ENCODE measurements at places on chromosomes 12 and 14. TPM values are rescaled to one million over a fixed set of nuclear protein-coding genes. Genes with fewer than 3 reads are reported as not detected.

DNA sequence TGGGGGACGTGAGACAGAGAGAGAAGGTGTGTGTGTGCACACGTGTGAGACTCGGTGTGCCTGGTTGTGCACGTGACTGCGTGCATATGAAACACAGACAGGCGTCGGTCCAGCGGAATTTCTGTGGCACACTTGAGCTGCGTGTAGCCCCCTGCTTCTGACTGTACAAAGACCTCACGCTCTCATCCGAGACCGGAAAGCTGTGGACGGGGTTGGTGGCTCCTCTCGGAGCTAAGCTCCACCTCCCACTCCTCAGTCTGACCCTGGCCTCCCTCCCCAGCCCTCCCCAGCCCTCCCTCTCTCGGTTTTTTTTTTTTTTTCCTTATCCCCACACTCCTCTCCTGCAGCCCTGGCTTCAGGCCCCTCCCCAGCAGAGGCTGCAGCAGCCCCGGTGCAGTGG, 8.3 kb upstream of the C14orf180 start:
- no peaks in the 10 kb centered on the region for H3K4me1 ChIP-seq
- H3K27me3 ChIP-seq = no peaks in the 10 kb centered on the region

DNA sequence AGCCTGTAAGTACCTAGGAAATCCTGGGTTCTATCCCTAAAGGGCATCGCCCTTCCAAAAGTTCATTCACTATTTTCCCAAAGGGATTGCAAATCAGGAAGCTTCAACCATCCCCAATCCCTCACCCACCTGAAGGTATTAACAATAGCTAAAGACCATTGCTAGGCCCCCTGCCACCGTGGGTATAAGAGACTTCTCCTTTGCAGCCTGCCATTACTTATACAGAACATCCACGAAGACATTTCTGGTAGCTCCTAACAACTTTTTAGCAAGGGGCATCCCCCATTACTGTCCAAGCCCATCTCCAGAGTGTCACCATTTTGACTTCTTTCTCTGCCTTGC, 384 bp upstream of the SMUG1 start:
- peaks cover 11% of the 10 kb centered on the region for H3K36me3 ChIP-seq
- peak overlapping the region; percentile 87 for H3K4me3 ChIP-seq
- H3K27me3 ChIP-seq = peaks cover 23% of the 10 kb centered on the region
- DNase-seq = no peak
- peaks cover 32% of the 10 kb centered on the region for H3K4me1 ChIP-seq
- no peak overlapping the region for H3K27ac ChIP-seq

- peaks cover 13% of the 10 kb centered on the region for H3K27me3 ChIP-seq
- H3K4me3 ChIP-seq = no peak overlapping the region
- no peak overlapping the region for H3K27ac ChIP-seq
- DNase-seq = no peak
These were observed 29.0 kb downstream of the SLC6A12 start for GRCh38 chr12:184811-185575.

AICDA gene
- total RNA-seq = not detected

- no peaks in the 10 kb centered on the region for H3K27me3 ChIP-seq
- H3K4me3 ChIP-seq = no peak overlapping the region
- peaks cover 2% of the 10 kb centered on the region for H3K36me3 ChIP-seq
These were observed 55.6 kb downstream of the TECPR2 start for GRCh38 chr14:102418169-102418852.

MMP14 gene
- 1.5 TPM for total RNA-seq

DNA sequence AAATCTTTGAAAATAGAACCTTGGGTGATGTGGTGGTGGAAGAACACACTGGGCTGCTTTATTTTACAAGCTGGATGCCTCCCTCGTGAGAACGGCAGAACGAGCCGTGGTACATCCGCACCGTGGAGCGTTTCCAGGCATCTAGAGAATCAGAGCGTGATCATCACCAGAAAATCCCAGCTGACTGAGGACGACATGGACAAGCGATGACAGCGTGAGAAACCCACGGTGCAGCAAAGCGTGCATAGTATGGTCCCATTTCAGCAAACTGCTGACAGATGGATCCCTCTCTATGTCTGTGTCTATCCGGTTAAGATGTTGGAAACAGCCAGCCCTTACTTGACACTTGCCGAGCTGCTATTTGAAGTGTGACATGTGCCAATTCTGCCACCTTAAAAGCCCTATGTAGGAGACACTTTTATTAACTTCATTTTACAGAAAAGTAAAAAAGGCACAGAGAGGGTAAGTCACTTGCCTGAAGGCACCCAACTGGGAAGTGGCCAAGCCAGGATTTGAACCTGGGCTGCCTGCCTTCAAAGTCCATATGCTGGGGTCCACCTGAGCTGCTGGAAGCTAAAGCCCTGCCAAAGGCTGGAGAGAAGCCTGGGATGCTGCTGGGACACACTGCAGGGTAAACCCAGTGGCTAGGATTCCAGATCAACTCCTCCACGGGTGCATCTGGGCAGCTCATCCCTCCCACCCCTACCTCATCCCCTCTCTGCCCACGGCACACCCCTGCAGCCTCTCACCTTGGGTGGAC, 14.9 kb downstream of the SCARB1 start:
- peaks cover 9% of the 10 kb centered on the region for H3K4me1 ChIP-seq
- no peak overlapping the region for H3K27ac ChIP-seq
- no peaks in the 10 kb centered on the region for H3K36me3 ChIP-seq
- H3K4me3 ChIP-seq = no peak overlapping the region
